Skeletal muscle cell (primary cell): ENCODE measurements at places on chromosomes 2 and 18.

DNA sequence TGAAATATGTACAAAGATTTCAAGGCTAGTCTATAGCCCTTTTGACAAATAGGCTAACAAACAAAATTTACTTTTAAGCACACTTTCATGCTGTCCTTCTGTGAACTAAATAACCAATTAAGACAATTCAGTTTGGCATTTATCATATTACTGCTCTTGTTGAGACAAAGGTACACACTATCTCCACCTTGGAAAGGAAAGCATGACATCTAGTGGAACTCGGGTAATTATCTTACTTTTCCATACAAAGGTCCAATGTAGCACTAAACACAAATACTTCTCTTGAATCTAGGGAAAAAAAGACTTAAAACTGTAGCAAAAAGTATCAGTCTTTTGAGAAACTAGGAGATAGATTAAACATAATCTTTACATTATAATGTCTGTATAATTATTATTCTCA, 125.0 kb upstream of the CD226 start:
- no peak for DNase-seq

DNA sequence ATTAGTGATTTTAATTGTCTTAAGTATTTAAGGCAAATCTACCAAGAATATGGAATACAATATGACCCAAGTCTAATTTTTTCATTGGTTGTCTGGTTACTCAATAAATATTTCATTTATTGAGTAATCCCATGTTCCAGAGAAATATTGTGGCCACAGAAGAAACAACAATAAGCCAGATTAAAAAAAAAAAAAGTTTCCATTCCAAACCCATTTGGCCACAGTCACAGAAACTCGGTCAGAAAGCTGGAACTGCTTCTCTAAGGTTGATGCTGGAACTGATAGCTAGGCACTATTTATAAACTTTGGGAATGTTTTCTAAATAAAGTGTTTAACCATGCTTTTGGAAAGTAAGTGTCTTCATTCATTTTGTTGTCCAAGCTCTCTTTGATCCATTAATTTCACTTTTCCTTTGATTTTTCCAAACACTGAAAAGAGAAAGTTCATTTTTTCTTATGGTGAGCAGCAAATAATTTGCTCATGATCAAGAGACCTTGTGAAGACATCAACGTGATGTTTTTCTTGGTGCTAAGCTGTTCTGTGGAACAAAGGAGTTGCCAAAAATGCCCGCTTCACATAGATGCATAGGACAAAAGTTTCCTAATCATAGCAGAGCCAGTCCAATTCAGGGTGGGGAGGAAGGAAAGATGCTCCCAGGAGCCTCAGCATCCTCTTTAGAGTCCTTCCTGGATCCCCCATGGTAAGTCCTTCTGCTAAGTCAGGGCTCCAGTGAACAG, 72.1 kb upstream of the CCBE1 start:
- no peak for DNase-seq

DNA sequence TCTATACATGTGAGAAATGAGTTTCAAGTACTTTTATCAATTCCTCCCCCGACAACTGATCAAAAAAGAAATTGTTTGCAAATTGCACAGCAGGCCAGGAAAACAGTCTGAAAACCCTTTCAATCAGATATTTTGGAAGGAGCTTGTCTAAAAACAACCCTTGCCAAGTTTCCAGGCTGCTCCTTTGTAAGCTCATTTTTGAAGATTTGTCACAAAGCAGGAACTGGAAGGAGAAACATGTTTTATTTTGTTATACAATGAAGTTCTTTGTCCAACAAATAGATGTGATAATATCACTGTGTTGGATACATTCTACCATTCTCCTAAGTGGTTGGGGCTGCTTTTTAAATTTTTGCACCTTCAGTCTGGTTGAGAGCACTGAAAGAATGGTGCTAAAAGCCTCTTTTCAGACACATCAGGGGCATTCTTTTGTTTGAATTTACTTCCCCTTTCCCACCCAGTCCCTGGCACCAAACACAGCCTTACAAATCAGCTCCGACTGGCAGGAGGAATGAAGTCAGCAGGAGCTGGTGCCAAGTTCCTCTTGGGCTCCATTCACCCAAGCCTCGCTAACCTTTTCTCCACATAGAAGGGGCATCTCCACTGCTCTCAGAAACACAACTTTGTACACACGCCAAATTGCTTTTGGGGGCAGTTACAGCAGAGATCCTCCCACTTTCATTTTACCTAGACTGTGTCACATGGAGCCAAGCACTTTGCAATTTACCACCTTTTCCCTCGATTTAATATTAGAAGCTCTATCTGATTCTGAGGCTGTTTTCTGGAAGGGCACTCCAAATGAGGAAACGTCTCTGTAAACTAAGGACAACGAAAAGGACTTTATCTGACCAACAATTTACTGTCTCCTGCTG, 88.0 kb downstream of the C1D start:
- DNase-seq: no peak

DNA sequence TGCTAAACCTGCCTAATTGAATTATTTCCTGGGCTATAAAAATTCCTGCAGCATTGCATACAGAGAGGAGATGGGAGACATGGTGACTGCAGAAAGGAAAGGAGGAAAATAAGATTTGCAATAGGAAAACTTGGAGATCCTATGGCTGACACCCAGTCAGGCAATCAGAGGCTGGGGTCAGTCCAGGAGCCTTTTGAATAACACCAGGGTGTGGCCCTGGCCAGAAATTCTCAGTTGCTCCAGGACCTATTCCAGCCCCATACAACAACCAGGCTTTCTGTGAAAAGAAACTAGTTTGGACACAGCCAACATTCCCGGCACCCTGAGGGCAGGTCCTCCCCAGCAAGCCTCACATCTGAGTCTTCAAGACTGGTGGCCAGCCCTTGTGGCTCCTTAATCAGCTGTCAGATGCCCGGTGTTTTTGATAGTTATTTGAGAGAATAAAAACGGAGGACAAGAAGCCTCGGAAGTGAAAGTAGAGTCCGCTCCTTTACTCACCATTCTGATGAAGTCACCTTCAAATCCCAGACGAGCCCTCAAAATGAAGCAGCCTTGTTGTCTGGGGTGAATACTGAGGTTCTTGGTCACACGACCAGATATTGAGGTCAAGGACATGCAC, 31.1 kb upstream of the GMCL1 start:
- no peak for DNase-seq

GRCh38 chr2:223787358-223787757, 50.0 kb downstream of the AP1S3 start:
- DNase-seq: no peak

DNA sequence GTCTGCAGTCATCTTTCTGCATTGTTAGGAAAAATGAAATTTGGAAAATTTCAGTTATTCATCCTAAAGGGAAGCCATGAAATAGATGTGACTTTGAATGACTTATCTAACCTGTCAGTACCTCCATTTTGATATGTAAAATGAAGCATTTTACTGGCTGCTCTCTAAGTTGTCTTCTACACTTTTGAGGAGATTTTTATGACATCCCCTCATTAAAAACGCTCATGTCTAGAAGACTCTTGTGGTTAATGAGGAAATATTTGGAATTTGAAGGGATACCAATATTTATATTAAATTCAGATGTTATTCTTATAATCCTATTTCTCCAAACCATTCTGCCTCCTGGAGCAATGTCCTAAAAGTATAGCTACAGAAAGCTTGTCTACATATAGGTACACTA, 73.8 kb upstream of the THUMPD2 start:
- no peak for DNase-seq

DNA sequence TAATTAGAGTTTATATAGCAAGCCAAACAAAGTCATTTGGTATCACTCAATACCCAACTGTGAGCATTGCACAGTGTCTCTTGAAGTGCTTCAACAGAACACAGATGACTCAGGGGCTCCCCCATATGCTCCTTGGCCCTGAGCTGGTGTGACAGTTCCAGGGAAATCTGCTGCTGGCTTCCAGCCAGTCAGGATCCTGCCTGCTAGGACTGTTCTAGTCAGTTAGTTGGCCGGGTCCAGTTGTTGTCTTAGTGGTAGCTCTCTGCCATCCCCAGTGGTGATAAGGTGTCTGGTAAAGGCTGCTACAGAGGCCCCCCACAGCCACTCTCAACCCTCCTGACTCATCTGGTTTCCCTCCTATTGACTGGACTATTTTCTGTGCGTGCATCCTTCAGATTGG, 100.3 kb downstream of the IRS1 start:
- DNase-seq: peak; percentile 53

DNA sequence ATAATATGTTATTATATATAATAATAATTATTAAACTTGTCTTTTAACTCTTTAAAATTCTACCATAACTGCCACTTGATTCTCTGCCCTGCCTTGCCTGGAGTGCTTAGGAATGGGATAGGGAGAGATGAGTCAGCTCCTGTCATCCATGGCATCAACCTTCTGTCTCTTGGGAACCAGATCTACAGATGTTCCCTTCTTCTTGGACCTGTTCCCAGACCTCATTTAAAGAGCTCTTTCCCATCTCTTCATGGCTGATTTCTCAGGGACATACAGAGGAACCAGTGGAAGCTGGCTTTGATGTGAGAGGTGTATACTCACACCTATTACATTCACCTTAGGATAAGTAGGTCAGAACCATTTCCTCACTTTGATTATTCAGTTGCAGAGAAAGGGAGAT, 155.3 kb upstream of the MYO3B start:
- peak; percentile 87 for DNase-seq

GRCh38 chr18:79917853-79918614, 33.4 kb downstream of the SLC66A2 start:
- DNase-seq: no peak

- DNase-seq: no peak
Observed at GRCh38 chr18:3855966-3856365, 406.0 kb downstream of the TGIF1 start.

DNA sequence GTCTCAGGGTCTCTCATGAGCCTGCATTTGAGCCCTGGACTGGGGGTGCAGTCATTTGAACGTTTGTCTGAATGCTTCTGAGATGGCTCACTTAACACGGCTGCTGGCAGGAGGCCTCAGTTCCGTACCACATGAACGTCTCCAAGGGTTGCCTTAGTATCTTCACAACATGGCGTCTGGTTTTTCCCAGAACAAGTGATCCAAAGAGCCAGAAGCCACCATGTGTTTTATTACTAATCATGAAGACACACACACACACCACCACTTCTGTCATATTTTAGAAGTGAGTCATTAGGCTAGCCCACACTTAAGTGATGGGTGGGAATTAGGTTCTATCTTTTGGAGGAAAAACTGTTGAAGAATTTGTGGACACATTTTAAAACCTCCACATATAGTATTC, 15.0 kb upstream of the MYO1B start:
- peak; percentile 95 for DNase-seq

GRCh38 chr2:240623531-240624010, 1.7 kb upstream of the GPR35 start:
- DNase-seq: no peak

DNA sequence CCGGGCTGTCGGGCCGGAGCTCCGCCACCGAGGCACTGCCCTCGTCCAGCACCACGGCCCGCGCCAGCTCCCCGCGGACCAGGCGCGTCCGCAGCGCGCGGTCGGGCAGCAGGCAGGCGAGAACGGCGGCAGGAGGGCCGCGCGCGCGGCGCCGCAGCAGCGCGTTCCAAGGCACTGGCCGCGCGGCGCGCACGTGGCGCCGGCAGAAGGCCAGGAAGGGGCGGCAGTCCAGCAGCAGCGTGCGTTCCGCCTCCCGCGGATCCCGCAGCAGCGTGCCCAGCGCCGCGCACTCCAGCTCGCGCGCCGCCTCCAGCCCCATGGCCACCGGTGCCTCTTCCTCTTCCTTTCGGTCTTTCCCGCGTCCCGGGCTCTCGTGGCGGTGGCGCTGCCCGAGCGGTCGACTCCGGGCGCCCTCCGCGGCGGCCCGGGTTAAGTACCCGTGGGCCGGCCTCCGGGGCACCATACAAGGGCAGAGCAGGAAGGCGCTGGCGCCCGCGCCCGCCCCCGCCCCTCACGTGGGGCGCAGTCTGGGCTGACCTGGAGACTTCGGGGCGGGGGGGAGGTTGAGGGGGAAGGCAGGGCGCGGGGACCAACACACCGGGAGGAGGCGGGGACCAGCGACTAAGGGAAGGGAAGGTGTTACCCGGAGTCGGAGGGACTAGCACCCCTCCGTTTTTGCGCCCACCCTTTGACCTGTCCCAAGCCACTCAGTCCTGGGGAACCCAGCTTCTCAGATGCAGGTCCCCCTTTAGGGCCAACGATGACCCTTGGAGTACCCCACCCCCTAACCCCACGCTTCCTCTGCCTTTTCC, at the start of gene DUSP2:
DUSP2 (minus strand) TSS at position 405 of the 812 bp plus-strand sequence; CDS start at position 319, 86 bp downstream.
- DNase-seq: no peak
